NCI-H2171 (cell line): ENCODE measurements at places on chromosomes 16 and 17.

GRCh38 chr17:77153472-77153871 lies 12.7 kb downstream of the SEC14L1 start:
- no peak for DNase-seq

- no peak for DNase-seq
Measured at GRCh38 chr17:62866471-62866870, 58.4 kb upstream of the MARCHF10 start.

- DNase-seq, result no peak
Measured at GRCh38 chr16:50588276-50588675, 40.1 kb downstream of the NKD1 start.

DNA sequence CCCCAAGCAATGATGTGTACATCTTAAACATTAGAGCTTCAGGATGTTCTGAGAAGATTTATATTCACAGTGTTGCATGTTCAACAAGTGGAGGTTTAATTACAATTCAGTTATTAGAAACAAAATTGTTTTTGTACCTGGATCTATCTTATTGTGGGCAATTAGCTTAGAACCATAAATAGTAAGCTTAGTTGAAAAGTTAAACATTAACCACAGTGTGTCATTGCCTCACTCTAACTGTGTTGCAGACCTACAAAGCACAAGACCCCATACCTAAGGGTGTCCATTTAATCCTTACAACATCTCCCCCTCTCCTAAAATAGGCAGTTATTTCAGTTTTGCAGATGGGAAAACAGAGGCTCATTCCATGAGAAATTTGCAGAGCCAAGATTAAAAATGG lies 632.0 kb upstream of the SOX9 start:
- no peak for DNase-seq

GRCh38 chr17:70622368-70623260 lies 453.3 kb downstream of the KCNJ2 start:
- DNase-seq, result peak; percentile 52

DNA sequence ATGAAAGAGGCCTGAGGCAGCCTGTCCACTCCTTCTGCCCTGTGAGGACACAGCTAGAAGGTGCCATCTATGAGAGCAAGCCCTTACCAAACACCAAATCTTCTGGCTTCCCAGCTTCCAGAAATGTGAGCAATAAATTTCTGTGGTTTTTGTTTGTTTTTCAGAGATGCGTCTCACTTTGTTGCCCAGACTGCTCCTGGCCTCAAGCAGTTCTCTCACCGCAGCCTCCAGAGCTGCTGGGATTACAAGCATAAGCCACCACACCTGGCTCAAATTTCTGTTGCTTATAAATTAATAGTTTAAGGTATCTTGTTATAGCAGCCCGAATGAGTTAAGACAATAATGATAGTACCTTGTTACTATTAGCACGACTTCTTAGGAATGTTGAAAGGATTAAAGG lies 12.5 kb upstream of the SLC16A11 start:
- DNase-seq, result no peak

GRCh38 chr16:67919622-67920221 lies 11.9 kb downstream of the CTRL start:
- DNase-seq, result no peak

DNA sequence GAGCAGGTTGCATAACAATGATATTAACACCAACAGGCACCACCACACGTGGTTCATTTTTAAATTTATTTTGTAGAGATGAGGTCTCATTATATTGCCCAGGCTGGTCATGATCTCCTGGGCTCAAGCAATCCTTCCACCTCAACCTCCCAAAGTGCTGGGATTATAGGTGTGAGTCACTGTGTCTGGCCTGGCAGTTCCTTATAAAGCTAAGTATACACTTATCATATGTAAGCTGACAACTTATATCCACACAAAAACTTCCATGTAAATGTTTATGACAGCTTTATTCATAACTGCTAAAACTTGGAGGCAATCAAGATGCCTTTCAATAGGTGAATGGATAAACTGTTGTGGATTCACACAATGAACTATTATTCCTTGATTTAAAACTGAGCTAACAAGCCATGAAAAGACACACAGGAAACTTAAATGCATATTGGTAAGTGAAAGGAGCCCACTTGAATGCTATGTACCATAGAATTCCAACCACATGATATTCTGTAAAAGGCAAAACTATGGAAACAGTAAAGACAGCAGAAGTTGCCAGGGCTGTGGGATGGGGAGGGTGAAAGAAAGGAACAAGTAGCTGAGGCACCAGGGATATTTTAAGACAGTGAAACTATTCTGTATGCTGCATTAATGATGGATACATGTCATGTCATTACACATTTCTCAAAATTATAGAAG lies 156.5 kb upstream of the KCNJ18 start:
- no peak for DNase-seq

GRCh38 chr16:56539656-56540055 lies 19.8 kb upstream of the BBS2 start:
- DNase-seq, result no peak

GRCh38 chr17:41536741-41537613 lies 8.9 kb upstream of the KRT19 start:
- DNase-seq, result no peak

- peak; percentile 68 for DNase-seq
Measured at GRCh38 chr17:49575679-49576087, at the start of gene NXPH3. Gene NXPH3, plus strand, starts transcription at chr17:49575871. Its CDS starts 349 bp downstream, at chr17:49576220.

DNA sequence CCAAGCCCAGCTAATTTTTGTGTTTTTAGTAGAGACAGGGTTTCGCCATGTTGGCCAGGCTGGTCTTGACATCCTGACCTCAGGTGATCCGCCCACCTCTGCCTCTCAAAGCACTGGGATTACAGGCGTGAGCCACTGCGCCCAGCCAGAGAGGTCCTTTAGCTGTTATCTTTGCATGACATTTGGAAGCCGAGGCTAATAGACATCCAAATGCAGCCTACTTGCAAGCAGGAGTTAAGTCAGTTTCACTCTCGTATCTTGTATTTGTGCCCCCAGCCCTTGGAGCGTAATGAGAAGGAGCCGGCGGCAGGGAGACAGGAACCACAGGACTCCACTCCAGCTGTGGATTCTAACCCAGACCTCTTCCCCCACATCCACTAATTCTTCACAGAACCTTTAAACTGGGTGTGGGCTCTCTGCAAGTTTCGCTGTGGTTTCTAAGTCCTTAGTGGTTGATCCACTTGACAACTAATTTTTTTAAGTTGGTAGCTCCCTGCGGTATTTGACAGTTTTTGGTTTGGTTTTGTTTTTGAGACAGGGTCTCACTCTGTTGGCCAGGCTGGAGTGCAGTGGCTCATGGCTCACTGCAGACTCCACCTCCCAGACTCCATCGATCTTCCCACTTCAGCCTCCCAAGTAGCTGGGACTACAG lies 3.1 kb upstream of the CYTH1 start:
- no peak for DNase-seq

- DNase-seq, result no peak
Measured at GRCh38 chr16:4323071-4323844, 7.4 kb downstream of the GLIS2 start.

DNA sequence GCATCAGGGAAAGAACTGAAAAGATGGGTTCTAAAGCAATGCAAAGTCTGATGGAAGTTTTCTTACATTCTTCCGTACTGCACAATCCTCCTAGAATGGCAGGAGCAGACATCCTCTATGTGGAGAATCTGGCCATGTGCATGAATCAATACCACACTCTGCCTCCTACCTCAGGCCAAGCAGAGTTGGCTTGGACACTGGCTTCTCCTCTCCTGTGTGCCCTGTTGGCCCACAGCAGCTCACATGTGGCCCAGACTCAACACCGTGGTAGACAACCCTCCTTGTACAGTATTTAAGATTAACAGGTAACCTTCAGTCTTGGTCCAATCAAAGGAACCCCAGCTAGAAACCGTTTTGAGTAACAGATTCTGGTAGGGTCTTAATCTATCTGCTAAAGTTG lies 101.9 kb downstream of the ZFHX3 start:
- DNase-seq, result no peak

GRCh38 chr17:74610108-74610507 lies 13.4 kb downstream of the CD300E start:
- no peak for DNase-seq

DNA sequence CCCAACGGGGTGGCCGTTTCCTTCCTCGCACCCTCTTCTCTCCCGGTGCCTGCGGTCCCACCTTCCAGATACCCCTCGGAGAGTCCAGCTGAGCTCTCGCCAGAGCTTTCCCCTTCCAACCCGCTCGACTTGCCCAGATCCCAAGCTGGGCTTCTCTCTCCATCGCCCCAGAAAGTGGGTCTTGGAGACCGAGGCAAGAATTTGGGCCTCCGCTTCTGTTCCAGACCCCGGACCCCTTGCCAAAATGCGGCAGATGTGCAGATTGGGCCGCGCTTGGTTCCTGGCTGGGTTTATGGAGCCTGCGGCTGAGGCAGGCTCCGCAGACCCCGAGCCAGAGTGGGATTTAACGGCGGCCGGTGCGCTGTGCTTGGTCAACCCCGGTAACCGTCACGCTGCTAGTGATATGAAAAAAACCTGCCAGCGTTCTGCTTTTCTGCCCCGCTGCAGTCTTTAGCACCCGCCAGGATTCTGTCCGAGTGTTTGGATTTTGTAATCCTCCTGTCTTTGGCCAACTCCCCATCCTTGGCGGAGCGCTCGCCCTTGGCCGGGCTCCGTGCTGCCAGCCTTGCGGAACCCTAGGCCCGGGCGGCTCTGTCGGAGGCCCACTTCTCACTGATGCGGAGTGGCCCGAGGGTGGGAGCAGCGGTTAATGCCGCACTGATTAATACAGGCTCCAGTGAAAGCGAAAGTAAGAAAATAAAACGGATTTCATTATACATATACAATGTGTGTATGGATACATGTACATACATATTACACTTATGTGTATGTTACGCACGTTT lies 754 bp upstream of the SLFN11 start:
- DNase-seq, result no peak
